ENCODE measurements at places on chromosomes 12 and 14. TPM values are rescaled to one million over a fixed set of nuclear protein-coding genes. Genes with fewer than 3 reads are reported as not detected.

MAP3K9 gene
- total RNA-seq: 9.0 TPM

DNA sequence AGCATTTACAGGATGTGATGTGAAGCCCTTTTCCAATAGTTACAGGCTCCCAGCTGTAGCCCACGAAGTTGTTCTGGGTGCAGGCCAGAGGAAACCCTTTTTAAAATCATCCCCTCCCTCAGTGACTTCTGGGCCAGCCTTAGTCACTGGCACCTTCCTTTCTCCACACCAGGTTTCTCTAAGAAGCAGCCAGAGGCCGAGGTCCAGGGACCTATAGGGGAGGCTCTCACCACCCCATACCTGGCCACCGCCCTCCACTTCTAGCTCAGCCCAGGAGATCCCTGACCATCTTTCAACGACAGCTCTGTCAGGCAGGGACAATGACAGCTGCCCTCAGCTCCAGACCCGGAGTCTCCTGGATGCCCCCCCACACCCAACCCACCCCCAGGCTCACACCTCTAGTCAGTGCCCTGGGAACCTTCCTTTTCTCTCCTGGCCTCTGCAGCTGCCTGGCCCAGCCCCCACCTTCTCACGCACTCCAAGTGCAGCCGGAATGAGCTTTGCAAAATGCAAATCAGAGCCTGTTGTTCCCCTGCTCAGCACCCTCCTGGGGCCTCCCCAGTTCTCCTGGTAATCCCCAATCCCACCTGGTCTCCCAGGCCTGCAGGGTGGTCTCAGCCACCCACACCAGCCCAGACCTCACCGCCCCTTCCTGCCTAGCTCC lies 46.7 kb downstream of the TESC start:
- H3K36me3 ChIP-seq: peaks cover 8% of the 10 kb centered on the region
- no peak overlapping the region for H3K4me3 ChIP-seq
- H3K4me1 ChIP-seq: peaks cover 19% of the 10 kb centered on the region
- H3K27ac ChIP-seq: peak overlapping the region; percentile 32
- no peak for DNase-seq

MIP gene
- total RNA-seq: not detected

GRCh38 chr14:58977366-58977765 lies 211.1 kb upstream of the DAAM1 start:
- H3K27me3 ChIP-seq: no peaks in the 10 kb centered on the region
- H3K36me3 ChIP-seq: no peaks in the 10 kb centered on the region
- no peak overlapping the region for H3K27ac ChIP-seq
- no peak for DNase-seq

DNA sequence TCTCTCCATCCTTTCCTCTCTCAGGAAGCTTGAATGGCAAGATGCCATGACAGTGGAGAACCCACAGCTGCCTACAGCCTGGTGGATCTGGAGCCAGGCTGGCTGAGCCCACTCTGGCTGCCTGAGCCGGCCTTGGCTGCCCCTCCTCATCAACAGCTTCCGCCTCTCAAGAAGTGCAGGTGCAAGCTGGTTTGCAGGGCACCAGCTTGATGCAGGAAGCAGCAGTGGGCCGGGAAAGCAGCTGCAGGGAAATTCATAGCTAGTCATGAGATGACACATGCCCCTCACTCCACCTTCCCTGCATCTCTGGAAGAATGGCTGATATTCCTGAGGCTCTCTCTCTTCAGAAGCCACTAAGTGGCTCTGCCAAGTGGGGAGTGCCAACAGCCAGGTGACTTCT lies 289.1 kb downstream of the RPS29 start:
- H3K27me3 ChIP-seq: peaks cover 2% of the 10 kb centered on the region
- no peak overlapping the region for H3K27ac ChIP-seq
- no peak for DNase-seq
- no peak overlapping the region for H3K4me3 ChIP-seq
- no peaks in the 10 kb centered on the region for H3K4me1 ChIP-seq

DNA sequence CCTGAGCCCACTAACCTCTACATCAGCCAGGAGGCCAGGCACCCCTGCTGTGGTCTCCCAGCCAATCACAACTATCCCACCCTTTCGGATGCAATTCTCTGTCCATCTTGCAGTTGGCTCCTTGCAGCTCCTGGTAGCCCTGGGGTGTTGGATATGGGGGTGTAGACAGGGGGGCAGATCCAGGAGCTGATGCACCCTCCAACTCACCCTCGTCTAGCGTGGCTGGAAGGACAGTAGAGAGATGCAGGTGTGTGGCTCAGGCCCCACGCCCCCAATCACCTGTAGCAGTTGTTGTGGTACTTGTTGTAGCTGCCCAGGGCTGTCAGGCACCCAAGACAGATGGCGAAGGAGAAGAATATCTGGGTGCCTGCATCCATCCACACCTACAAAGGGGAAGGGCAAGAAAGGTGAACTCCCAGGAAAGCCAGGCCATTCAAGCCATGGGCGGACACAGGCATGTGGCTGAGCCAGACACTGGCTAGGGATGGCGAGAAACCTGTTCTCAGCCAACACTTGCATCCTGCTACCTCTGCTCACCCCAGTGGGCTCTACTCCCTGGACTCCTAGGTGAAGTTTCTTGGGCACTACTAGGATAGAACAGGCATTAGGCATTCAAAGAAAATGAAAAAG lies 13.4 kb upstream of the SLC6A12 start:
- H3K27ac ChIP-seq: no peak overlapping the region
- H3K4me3 ChIP-seq: no peak overlapping the region
- H3K27me3 ChIP-seq: peaks cover 16% of the 10 kb centered on the region
- no peaks in the 10 kb centered on the region for H3K36me3 ChIP-seq
- no peaks in the 10 kb centered on the region for H3K4me1 ChIP-seq

GRCh38 chr12:114404926-114405518 lies 922 bp downstream of the TBX5 start:
- peaks cover 78% of the 10 kb centered on the region for H3K27me3 ChIP-seq
- peaks cover 6% of the 10 kb centered on the region for H3K4me1 ChIP-seq
- no peak for DNase-seq

- no peak overlapping the region for H3K27ac ChIP-seq
- no peak overlapping the region for H3K4me3 ChIP-seq
- H3K27me3 ChIP-seq: no peaks in the 10 kb centered on the region
- no peaks in the 10 kb centered on the region for H3K36me3 ChIP-seq
Measured at GRCh38 chr14:22379727-22380126, 209.3 kb downstream of the DAD1 start.

TAS2R46 gene
- total RNA-seq: 0.60 TPM

- no peak for DNase-seq
- no peak overlapping the region for H3K4me3 ChIP-seq
- no peaks in the 10 kb centered on the region for H3K4me1 ChIP-seq
- H3K36me3 ChIP-seq: no peaks in the 10 kb centered on the region
- H3K27ac ChIP-seq: no peak overlapping the region
Measured at GRCh38 chr14:104633276-104634137, 28.9 kb upstream of the TMEM179 start.

KIF26A gene
- not detected for total RNA-seq

EFS gene
- not detected for total RNA-seq

DNA sequence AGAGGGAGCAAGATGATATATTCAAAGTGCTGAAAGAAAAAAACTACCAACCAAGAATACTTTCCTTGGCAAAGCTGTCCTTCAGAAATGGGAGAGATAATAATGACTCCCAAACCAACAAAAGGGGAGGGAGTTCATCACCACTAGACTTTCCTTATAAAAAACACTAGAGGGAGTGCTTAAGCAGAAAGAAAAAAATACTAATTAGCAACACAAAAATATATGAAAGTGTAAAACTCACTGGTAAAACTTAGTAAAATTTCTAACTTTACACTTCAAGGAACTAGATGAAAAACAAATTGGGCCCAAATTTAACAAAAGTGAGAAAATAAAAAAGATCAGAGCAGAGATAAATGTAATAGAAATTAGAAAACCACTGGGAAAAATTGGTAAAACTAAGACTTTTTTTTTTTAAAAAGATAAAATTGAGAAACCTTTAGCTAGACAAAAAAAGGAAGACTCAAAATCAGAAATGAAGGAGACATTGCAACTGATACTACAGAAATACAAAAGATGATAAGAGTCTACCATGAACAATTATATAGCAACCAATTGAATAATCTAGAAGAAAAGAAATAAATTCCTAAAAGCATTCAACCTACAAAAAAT lies 60.4 kb upstream of the FAR2 start:
- peaks cover 4% of the 10 kb centered on the region for H3K27me3 ChIP-seq
- no peaks in the 10 kb centered on the region for H3K4me1 ChIP-seq
- H3K4me3 ChIP-seq: no peak overlapping the region
- no peak overlapping the region for H3K27ac ChIP-seq
- no peaks in the 10 kb centered on the region for H3K36me3 ChIP-seq
- no peak for DNase-seq

GRCh38 chr12:112219195-112219594 lies 93.8 kb downstream of the TRAFD1 start:
- no peak for DNase-seq
- peaks cover 44% of the 10 kb centered on the region for H3K4me1 ChIP-seq
- peaks cover 46% of the 10 kb centered on the region for H3K36me3 ChIP-seq
- peak overlapping the region; percentile 71 for H3K27ac ChIP-seq

RTL1 gene
- total RNA-seq: not detected

DNA sequence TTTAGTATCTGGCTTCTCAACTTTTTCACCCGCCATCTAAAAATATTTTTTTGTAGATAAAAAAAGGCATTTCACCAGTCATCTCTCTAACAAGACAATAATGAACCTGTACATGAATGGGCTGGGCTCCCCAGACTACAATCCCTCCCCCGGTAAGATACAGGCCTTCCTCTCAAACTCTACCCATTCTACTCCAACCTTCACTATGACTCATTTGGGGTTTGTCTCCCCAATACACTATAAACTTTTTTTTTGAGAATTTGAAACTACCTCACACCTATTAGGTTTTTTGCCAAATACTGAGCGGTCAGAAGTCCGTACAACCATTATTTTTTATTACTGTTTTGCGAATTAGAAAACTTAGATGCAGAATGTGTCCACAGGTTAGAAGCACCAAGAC lies 784 bp downstream of the RPL6 start:
- H3K27ac ChIP-seq: peak overlapping the region; percentile 99
- no peak for DNase-seq
- H3K4me1 ChIP-seq: peaks cover 36% of the 10 kb centered on the region
- H3K4me3 ChIP-seq: peak overlapping the region; percentile 100

ADAMTS20 gene
- total RNA-seq: not detected

KLRC3 gene
- total RNA-seq: not detected

DNA sequence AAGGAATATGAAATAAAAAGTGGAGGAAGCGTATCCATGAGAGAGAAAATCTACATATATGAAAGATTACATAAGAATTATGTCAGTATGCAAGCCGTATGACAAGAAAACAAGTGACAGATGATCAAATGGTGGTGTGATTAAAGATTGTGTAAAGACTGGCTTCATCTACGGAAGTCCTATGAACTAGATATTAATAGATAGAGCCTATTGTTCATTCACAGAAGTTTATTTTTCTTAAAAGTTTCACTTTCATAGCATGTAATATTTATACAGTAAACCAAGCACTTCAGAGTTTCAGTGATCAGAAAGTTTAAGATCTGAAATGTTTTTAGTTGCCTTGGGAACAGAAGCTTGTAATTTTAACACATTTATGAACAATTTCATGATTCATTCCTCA lies 84.5 kb downstream of the VRK1 start:
- H3K27ac ChIP-seq: no peak overlapping the region
- H3K4me3 ChIP-seq: no peak overlapping the region
- no peak for DNase-seq
- no peaks in the 10 kb centered on the region for H3K27me3 ChIP-seq
- H3K4me1 ChIP-seq: no peaks in the 10 kb centered on the region

DNA sequence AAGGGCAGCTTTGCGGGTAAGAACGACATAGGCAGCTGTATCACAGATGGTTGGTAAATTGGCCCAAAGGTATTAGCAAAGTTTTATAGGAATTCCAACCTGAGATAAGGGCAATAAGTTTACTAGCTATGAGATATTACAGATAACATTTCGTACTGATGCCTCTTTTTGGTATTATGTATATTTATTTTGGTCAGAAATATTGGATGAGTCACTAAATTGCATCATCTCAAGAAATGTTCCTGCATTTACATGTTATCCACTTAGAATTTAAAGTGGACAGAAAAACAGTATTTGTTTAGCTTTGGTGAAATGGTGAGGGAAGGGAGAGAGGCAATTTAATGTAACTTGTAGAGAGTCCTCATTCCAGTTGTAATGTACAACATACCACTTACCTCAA lies 65.1 kb upstream of the PZP start:
- DNase-seq: no peak
- H3K27me3 ChIP-seq: peaks cover 15% of the 10 kb centered on the region
- no peaks in the 10 kb centered on the region for H3K4me1 ChIP-seq
- H3K36me3 ChIP-seq: no peaks in the 10 kb centered on the region

GRCh38 chr12:94282675-94283074 lies 134.3 kb downstream of the PLXNC1 start:
- H3K27me3 ChIP-seq: no peaks in the 10 kb centered on the region
- peaks cover 71% of the 10 kb centered on the region for H3K36me3 ChIP-seq
- no peak for DNase-seq
- H3K27ac ChIP-seq: peak overlapping the region; percentile 21

Data from activated B cell treated with CpG ODN at 0.5 μM for 24 hours (primary cell).